Stimulated activated CD4-positive, alpha-beta T cell treated with anti-CD3 and anti-CD28 coated beads, Interleukin-15, amount 100 ng/mL, for 1 hour (primary cell): ENCODE measurements at places on chromosomes 2 and 18.

- DNase-seq = no peak
Observed at GRCh38 chr2:69298261-69298660, 88.8 kb downstream of the GFPT1 start.

DNA sequence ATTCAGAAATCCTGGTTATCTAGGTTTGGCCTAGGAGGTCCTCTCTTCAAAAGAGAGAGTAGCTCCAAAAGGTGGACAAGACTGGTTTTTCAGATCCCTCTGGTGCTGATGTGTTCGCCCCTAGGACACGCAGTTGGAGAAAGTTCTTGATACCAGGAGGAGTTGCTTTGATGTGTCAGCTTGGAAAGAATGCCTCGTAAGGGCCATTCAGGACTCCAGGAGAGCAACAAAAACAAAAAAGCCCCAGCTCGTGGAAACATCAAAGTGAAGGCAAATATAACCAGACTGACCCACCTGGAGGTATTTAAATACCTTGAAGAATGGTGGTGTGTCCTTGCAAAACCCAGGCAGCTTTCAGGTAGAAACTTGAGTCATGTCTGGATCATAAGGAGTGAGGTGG is 12.5 kb upstream of the LBH start:
- DNase-seq = no peak

GRCh38 chr2:114020668-114021067 is 130.8 kb downstream of the ACTR3 start:
- no peak for DNase-seq

- DNase-seq = no peak
Observed at GRCh38 chr2:189424961-189425360, 16.3 kb upstream of the WDR75 start.

- DNase-seq = no peak
Observed at GRCh38 chr2:71800106-71800809, 346.9 kb downstream of the DYSF start.

GRCh38 chr2:20050646-20051531 is 539 bp downstream of the LAPTM4A start:
- DNase-seq = no peak

GRCh38 chr2:238864207-238865014 is 16.5 kb downstream of the TWIST2 start:
- no peak for DNase-seq

DNA sequence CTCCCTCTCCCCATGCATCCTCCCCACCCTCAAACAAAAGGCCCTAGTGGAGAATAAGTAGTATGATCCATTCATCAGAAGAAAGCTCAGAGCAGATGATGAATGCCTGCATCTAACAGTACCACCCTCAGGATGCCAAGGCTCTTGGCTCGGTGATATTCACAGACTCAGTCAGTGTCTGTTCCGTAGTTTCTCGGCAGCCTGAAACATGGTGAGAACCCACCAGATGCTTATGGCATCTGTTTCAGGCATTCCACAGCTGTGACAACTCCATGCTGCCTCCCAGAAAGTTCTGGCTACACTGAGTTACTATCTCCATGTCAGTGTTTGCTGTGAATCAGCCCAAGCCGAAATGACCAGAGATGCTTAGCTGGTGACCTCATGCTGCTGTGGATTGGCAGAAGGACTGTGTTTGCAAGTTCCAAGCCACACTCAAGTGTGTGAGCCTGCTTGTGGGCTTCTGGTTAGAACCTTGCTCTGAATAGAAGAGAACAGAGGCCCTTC is 83.9 kb downstream of the WDSUB1 start:
- no peak for DNase-seq

- DNase-seq = no peak
Observed at GRCh38 chr2:101883860-101884259, 107.9 kb upstream of the IL1R2 start.

GRCh38 chr2:62140426-62141141 is 55.3 kb upstream of the B3GNT2 start:
- DNase-seq = no peak

- DNase-seq = no peak
Observed at GRCh38 chr2:139259422-139260051, 479.3 kb upstream of the NXPH2 start.

DNA sequence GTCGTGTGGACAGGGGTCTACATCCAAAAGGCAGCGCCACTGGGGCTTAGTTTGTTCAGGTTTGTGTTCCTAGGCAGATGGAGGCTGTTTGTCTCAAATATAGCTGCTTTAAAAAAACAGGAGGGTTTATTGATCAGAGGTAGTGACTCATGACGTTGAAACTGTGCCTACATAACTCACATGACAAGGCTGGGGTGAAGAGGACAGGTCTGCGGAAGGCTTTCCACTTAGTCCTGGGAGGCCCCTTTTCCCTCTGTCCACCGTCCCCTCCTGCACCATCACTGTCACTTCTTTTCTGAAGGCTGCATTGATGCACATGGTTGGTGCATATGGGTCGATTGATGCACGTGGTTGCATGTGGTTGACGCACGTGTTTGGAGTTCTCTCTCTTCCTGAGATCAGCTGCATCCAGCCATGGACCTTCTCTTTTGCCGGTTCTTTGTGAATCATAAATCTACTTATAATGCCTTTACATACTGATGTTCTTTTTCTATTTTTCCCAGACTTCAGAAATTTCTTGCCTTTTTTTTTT is 10.9 kb downstream of the SH3RF3 start:
- no peak for DNase-seq

DNA sequence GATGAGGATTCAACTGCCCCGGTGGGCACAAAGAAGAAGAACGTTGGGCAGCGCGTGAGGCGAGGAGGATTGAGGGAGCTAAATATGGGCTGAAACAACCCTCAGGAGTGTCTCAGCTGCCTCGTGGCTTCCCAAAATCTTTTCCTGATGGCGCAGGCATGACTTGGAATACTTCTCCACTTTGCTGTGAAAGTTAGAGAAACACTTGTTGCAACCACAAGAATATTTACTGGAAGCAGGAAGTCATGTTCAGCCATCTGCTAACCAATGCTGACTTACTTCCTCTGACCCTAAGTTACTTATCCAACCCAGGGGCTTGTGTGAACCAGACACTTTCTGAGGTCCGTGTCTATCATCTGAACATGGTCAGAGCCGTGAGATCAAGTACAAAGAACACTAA is 148.8 kb downstream of the ARL4C start:
- DNase-seq = no peak

GRCh38 chr2:190627448-190628412 is 21.2 kb upstream of the NAB1 start:
- no peak for DNase-seq

- DNase-seq = no peak
Observed at GRCh38 chr2:12935222-12935621, 218.5 kb downstream of the TRIB2 start.

- no peak for DNase-seq
Observed at GRCh38 chr18:3472681-3473544, 22.9 kb downstream of the TGIF1 start.

- DNase-seq = no peak
Observed at GRCh38 chr2:241530571-241530970, 22.2 kb upstream of the STK25 start.

- DNase-seq = no peak
Observed at GRCh38 chr2:97950329-97951154, 45.2 kb downstream of the TMEM131 start.

- no peak for DNase-seq
Observed at GRCh38 chr2:234075518-234075915, 25.0 kb downstream of the SPP2 start.

DNA sequence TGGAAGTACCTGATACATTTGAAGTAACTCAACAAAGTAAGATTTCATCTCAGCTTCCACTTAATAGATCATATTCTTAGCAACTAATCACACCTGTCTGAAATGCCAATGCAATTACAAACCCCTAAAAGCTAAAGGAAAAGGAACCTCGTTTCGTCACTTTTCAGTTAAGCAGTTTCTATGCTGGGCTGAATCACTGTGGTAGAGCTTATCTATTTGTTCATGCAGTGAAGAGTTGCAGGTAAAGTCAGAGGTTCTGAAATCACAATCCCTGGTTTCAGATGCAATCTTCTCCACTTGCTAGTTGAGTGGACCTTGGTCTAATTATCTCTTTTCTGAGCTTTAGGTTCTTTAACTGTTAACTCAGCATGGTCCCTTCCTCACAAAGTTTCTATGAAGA is 6.3 kb downstream of the HRH4 start:
- no peak for DNase-seq

- DNase-seq = no peak
Observed at GRCh38 chr18:77052297-77052982, 80.1 kb downstream of the MBP start.

DNA sequence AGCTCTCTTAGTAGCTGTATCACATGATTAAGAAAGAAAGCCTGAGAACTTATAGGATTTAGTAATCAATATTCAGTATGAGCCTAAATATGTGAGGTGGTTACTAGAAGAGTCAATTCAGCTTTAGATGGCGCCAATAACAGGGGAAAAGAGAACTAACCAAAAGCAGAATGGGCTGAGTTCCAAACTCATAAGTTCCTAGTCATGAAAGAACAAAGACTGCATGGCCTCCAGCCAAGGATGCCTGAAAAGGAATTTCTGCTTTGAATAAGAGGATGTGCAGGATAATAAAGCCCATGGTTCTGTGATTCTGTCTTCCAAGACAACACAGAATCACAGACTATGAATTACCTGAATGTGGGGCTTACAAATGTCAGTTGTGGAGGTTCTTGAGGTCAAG is 196.5 kb downstream of the SATB2 start:
- DNase-seq = no peak

DNA sequence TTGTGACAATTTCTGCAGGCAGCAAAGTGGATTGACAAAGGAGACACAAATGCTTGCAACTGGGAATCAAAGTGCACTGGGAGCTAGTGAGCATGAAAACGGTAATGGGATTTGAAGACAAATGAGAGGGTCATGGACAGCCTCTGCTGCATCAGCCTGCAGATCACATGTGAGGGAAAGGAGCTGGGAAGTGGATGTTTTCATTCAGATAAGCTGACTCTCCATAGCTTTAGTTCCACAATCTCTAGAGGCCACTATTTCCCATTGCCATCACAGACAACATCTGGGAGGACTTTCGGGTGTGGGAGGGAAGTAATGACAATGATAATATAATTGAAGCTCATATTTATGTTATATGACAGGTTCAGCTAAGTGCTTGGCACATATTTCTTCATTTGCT is 28.4 kb downstream of the ADCYAP1 start:
- DNase-seq = no peak

- no peak for DNase-seq
Observed at GRCh38 chr2:102055346-102055990, 63.7 kb downstream of the IL1R2 start.

DNA sequence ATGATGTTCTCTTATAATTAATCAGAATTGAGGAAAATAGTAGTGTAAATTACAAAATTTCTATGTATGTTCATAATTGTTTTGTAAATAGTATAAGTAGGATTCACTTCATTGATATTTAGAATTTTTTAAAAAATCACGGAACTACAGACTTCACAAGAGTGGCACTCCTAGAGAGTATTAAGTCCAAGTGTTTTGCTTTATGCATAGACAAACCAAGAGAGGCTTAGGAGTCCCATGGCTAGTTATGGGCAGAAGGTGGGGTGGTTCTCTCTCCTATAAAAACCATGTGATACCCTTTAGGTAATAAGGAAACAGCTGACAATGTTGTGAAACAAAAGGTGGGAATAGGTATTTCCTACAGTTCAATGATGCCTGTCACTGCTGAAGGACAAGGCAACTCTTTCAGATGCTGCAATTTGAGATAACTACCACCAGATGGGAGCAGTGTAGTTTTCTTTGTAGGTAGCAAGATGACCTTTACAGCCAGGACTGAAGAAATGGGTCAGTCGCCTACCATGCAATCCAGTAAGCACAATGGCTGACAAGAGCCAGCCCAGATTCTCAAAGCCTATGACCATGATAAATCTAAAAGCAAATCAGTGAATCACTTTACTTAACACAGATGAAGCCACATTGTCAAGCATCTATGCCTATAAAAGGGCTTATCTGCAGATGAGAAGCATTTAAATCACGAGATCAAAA is 83.9 kb downstream of the AAK1 start:
- DNase-seq = no peak

DNA sequence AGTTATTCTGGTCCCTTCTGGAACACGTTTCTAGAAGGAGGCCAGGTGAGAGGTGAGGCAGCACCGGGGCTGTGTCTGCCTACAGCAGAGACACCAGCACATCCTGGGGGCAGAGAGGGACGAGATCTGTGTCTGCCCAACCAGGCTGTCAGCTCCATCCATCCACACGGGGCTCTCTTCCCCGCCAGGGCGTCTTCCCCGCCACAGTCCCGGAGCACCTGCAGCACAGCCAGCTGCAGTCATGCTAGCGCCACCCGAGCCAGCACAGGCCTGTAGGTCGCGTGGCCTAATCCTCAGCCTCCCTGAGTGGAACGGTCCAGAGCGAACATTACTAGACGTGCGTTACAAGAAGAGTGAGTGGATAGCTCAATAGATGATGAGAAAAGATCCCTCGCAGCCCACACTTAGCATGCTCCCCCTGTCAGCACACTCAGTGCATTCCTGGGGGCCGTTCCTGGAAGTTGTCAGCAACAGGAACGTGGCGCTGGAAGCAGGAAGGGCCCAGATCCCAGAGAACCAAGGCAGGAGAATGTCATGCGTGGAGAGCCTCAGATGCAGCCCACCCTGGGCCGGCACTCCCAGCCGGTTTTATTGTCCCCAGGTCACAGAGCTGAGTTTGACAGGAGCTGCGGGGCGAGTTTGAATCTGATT is 179.0 kb downstream of the TWIST2 start:
- DNase-seq = no peak

GRCh38 chr2:64331849-64332699 is 121.9 kb upstream of the LGALSL start:
- no peak for DNase-seq

DNA sequence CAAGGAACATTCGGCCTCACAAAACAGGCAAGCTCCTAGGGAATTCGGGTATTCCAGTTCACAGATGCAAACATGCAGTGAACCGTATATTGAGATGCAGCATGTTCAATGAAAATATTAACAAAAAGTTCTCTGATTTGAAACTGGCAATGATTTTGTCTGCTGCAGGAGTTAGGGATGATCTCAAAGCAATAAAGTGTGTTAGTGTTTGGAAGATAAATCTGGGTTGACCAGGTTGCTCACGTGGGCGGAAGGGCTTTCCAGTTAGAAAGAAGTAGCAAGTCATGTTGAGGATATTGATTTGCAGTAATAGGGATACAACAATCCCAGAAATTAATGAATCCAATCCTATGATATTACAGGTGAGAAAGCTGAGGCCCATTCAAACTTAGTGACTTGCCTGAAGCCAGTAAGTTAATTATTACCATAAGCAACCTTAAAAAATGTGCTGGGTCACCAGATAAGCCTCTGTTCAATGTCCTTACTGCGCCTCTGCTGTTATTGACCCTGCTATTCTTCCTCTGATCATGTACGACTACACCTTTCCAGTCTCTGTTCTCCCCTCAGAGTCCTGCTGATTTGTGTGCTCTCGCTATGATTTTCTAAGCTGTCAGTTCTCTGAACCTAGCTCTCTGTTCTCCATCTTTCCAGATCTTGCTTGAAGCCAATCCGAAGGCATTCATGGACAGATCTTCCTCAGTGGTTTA is 370.8 kb downstream of the DSEL start:
- DNase-seq = no peak
